Stimulated activated CD4-positive, alpha-beta T cell treated with anti-CD3 and anti-CD28 coated beads, TNF-alpha, amount 100 ng/mL, for 4 hours (primary cell): ENCODE measurements at places on chromosomes 2 and 18.

- DNase-seq: no peak
Measured at GRCh38 chr2:128069769-128070168, 21.2 kb upstream of the UGGT1 start.

GRCh38 chr18:8019600-8019999 lies 452.5 kb downstream of the PTPRM start:
- no peak for DNase-seq

DNA sequence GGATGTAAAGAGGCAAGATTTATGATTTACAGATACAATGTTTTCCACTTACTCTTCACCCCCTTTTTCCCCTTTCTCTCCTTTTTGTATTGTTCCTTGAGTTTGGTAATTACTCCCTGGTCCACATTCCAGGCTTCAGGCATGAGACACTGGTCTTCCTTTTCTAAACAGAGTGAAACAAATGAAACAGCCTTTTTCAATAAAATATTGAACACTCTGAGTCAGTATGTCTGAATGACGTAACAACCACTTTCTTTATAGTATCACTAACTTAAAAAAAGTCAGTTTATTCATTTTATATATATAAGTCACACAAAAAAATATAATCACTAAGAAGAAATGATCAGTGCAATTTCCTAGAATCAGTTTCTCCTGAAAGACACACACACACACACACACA lies 79.7 kb downstream of the STRN start:
- DNase-seq: no peak

DNA sequence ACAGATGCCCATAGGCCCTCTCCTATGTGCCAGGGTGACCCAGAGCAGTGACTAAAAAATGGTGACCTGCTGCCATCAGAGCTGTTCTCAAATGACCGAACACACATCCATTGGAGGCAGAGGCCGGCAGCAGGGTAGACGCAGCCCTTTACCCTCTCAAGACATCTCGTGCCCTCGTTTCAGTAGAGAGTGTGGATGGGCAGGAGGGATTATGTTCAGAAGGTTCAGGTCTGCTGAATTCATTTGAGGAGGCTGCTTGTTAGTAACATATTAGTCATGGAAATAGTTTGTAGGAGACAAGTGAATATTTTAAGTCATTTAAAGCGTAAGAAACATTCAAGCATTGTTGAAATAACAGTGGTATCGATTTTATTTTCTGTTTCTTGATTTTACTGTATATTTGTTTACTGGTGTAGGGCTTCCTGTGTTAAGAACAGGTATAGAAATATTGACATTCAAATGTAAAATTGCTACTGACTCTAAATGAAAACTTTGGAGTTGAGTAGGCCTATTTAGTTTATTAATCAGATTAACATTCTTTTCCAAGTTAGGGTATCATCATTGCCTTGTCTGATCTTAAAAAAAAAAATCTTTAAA lies 82.6 kb downstream of the ZNF532 start:
- DNase-seq: no peak

DNA sequence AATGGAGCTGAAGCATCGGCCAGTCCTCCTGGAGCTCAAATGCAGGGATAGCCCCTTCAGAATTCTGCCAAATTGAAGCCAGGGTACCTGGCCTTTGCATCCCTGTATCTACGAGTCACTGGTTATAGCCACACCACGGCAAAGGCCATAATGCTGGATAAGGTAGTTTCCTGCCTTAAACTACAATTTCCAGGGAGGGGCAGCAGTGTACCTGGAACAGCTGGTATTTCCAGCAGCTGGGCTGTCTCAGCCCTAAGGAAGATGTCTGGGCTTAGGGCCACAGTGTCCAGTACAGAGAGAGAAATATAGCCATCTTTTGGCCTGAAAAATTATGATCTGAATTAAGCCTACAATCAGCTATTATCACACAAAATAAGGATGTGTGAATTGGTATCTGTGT lies 180.3 kb downstream of the GCA start:
- DNase-seq: no peak

DNA sequence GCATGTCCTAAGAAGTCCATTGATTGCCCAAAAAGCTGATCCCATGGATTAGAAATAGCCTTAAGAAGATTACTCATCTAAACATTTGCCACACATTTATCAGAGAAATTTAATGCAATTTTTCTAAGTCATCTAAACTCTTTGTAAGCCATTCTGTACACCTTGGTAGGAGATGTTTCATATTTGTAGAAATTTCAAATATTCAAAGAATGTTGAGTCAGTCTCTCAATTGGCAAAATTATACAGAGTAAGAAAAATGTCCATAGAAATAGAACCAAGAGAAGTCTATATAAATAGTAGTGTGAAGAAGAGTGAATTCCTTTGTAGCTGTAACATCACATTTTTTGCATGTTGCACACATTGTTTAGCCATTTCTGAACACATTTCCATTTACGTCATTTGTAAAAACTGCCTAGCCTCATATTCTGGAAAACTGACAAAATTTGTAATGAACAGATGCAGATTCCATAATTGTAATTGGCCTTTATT lies 128.6 kb downstream of the MSTN start:
- DNase-seq: no peak

DNA sequence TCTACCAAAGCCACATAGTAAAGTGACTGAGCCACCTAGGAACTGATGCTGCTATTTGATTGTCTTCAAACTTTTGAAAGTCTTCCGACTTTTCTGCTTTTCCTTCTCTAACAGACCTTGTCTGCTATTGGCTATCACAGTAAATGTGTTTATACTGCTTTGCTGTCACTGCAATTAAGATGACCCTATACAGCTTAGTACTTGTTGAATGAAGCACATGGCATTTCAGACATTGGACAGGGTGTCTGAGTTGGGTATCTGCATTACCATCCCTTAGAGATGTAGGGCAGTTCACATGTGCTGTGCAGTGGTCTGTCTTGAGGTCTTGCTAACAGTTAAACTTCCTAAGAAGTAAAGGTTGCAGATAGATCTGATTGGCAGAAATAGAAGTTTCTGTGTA lies 3.6 kb downstream of the WDR43 start:
- DNase-seq: no peak

GRCh38 chr2:152396051-152396511 lies 61.1 kb downstream of the FMNL2 start:
- DNase-seq: no peak

DNA sequence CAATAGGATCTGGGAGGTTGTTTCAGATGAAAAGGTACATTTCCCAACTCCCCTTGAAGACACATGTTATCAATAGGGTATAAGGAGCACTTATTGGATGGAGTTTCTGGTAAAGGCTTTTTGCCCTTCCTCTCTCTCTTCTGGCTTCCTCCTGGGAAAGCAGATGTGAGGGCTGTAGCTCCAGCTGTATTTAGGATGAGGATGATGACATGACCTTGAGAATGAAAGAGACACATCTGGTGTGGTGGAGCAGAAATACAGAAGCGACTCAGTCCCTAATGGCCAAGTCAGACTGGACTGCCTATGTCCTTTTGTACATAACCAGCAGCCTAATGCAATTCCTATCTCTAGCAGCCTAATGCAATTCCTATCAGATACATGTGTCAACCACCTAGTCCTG lies 100.9 kb upstream of the NXPH2 start:
- no peak for DNase-seq

DNA sequence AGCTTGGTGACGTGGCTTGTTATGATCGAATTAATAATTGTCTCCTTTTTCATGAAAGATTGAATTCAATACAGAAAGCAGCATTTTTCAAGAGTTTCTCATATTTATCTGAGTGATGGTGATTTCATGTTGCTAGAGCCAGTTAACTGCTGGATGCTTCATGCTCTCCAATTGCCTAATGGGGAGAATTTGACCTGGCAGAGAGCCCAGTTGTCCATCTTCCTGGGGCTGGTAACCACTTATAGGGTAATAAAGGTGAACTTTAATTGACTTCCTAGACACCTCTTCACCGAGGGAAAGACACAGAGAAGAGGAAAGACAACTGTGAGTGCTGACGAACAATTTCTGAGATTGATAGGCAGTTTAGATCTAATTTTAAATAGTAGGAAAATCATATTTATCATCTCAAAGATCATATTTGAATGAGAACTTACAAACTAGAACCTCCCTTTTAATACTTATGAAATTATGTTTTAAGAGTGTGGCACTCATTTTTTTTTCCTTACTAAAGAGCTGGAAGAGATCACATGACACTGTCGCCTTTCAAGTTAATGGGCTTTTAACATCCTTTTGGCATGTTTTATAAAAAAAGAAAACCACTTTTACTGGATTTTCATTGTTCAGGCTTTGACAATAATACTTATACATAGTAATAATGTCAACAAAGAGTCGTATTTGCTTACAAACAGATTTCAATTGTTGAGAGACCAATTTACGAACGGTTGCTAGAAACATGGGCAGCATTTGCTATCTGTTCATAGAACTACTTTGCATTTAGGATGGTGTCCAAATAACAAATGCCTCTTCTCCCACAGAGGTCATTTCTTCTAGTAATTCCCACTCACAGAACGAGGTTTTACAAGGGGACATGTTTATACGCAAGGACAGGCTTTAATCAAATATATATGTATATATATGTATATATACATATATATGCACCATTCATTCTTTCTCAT lies 153.3 kb downstream of the RAPGEF4 start:
- DNase-seq: no peak

DNA sequence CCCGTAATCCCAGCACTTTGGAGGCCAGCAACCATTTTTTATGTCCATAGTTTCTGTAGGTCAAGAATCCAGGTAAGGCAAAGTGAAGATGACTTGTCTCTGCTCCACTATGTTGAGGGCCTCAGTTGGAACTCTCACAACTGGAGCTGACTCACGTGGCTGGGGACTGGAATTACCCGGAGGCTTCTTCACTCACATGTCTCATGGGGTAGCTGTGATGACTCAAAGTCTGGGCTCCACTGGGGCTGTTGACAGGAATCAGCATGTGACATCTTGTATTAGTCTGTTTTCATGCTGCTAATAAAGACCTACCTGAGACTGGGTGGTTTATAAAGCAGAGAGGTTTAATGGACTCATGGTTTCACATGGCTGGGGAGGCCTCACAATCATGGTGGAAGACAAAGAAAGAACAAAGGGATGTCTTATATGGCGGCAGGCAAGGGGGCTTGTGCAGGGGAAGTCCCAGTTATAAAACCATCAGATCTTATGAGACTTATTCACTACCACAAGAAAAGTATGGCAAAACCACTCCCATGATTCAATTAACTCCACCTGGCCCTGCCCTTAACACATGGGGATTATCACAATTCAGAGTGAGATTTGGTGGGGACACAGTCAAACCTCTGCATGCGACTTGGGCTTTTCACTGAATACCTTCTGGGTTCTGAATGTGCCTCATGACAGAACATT lies 7.8 kb upstream of the PPP1R1C start:
- DNase-seq: no peak

DNA sequence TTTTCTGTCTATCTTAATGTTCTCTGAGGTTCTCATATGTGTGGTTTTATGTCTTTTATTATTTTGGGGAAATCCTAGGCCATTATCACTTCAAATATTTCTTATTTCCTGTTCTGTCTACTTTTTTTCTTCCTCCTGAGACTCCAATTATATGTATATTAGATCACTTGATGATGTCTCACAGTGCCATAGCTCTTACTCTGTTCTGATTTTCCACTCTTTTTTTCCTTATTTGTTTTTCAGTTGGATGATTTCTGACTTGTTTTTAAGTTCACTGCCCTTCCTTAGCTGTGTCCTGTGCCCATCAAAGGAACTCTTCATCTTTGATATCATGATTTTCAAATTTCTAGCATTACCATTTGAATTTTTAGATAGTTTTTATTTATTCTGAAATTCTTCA lies 24.1 kb downstream of the FAM228B start:
- no peak for DNase-seq

DNA sequence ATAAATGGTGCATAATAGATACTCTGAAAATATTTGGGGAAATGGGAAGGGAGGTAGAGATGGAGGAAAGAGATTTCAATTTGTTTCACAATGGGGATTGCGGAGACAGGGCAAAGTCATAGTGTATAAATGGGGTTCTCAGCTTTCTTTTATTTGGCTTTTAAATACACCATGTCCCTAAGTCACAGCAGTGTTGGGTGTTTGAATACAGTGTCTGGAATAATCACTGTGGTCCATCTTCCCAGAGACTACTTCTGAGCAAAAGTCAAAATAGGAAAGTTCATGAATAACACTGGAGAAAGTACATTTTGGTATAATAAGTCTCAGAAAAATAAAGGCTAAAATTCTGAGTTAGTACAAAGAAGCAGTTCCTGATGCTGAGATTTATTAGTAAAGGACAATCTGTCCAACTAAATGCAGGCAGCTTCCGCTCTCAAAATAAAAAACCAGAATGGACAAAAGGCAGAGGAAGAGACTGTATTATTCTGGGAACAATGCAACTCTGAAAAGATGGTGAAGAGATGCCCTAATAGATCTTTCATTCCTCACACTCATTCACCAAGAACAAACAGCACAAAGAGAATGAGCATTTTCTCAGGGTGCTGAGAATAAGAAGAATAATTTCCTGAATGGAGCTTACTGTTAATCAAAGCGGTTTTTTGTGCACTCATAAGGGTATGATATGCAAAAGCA lies 295.4 kb upstream of the PIK3C3 start:
- no peak for DNase-seq

DNA sequence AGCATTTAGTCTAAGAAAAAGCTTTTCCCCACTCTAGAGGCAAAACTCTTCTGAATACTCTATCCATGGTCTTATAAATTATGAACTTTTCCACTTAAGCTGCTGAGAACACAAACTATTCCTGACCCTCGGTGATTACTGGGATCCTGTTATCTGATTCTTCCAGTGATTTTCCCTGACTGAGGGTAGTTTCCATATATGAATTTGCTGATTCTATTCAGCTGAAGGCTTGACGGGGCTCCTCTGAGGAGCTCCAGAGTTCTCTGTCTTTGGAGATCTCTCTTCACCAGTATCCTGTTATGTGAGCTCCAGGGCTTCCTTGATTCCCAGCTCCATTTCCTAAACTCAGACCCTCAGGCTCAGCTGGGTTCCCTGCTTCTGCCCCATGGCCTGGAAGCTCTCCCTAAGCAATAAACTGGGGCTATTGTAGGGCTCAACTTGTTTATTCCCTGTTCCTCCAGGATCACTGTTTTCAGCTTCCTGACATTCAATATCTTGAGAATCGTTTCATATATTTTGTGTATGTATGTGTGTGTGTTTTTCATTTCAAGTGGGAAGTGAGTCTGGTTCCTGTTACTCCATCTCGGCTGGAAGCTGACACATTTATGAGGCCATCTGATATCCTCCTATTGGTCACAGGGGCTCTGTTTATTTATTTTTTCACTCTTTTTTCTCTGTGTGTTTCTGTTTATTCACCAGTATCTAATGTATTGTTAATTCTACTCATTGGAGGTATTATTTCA lies 78.2 kb downstream of the ARHGAP28 start:
- no peak for DNase-seq

GRCh38 chr2:101753720-101754490 lies 56.4 kb downstream of the MAP4K4 start:
- no peak for DNase-seq

DNA sequence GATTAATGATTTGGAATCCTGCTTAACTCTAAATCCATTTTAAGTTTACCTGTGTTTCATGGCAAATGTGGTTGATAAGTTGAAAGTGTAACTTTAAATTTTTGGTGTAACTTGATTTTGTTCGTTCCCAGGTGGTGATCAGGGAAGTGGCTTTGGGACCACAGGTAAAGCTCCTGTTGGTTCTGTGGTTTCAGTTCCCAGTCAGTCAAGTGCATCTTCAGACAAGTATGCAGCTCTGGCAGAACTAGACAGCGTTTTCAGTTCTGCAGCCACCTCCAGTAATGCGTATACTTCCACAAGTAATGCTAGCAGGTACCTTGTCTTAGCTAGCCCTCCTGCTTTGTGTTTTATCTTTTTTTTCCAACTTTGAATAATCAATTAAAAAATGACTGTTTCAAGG lies 62.8 kb downstream of the AGFG1 start:
- DNase-seq: no peak
